ENCODE measurements at places on chromosomes 13 and 19.

DNA sequence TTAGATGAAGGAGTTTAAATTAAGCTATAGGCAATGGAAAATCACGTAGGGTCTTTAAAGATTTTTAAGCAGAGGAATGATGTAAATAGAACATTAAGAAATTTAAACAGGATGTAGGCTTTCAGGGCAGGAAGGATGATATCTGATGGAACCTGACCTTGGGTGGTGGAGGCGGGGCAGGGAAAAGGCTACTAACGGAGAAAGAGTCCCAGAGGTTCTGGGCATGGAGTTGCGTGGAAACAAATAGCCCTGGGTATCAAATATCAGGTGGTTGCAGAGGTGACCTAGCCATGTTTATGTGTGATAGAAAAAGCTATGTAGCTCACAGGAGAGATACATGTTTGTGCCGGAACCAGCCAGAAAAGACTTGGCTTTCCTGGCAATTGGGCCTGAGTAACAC is 7.8 kb upstream of the CDK8 start:
- no peak for DNase-seq

- DNase-seq = peak; percentile 80
Measured at GRCh38 chr19:33819880-33820781, 23.5 kb downstream of the KCTD15 start.

- DNase-seq = no peak
Measured at GRCh38 chr19:51131780-51132680, 7.3 kb downstream of the SIGLEC9 start.

- no peak for DNase-seq
Measured at GRCh38 chr13:73738626-73739025, 395.6 kb downstream of the KLF12 start.

DNA sequence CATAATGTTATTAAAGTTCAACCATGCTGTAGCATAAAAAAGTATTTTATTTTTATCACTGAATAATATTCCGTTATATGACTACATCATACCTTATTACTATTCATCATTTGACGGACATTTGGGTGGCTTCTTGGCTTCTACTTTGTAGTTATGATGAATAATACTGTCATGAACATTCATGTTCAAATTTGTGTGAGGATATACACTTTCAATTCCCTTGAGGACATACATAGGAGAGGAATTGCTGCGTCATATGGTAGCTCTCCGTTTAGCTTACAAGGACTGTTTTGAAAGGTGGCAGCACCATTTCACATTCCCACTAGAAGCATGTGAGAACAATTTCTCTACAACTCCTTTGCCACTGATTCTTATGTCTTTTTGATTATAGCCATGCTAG is 910.8 kb upstream of the MIR17HG start:
- no peak for DNase-seq

GRCh38 chr19:19261350-19262189 is 11.5 kb downstream of the TM6SF2 start:
- DNase-seq = no peak

- DNase-seq = no peak
Measured at GRCh38 chr13:26423629-26424028, 133.9 kb upstream of the WASF3 start.

GRCh38 chr19:49425922-49426592 is 869 bp downstream of the GFY start:
- no peak for DNase-seq

GRCh38 chr13:56314765-56315164 is 826.0 kb upstream of the PRR20A start:
- no peak for DNase-seq

- DNase-seq = no peak
Measured at GRCh38 chr13:36382030-36382429, 35.8 kb upstream of the SPART start.

GRCh38 chr13:41554626-41555386 is 97.5 kb downstream of the RGCC start:
- DNase-seq = no peak

- DNase-seq = peak; percentile 28
Measured at GRCh38 chr13:31629085-31629780, 110.1 kb upstream of the RXFP2 start.

- DNase-seq = peak; percentile 33
Measured at GRCh38 chr13:20525144-20525600, 485 bp downstream of the CRYL1 start.

DNA sequence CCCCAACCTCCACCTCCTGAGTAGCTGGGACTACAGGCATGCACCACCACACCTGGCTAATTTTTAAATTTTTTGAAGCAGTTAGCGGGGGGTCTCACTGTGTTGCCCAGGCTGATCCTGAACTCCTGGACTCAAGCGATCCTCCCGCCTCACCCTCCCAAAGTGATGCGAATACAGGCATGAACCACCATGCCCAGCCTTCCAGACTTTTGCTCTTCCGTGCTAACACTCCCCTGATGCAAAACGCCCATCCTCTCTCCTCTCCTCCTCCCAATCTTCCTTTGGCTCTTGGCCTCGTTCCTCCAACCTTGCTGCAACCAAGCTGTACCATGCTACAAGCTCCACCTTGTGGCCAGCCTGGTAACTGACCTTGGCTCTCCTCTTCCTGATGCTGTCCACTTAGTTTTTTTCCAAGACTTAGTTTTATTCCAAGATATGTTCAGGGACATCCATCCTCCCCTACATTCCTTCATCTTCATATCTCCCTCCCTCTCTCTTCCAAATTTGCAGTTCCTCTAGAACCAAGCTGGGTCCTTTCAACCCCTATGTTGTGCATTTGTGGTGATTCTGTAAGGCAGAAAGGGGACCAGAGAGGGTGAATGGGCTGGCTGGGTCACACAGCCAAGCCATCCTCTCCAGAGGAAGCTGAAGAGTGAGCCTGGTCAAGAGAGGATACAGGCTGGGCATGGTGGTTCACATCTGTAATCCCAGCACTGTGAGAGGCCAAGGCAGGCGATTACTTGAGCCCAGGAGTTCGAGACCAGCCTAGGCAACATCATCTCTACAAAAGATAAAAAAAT is 32.8 kb downstream of the TINCR start:
- no peak for DNase-seq

GRCh38 chr13:38947054-38947453 is 43.6 kb downstream of the STOML3 start:
- DNase-seq = no peak

GRCh38 chr13:40589285-40590109 is 76.9 kb downstream of the FOXO1 start:
- DNase-seq = peak; percentile 98

DNA sequence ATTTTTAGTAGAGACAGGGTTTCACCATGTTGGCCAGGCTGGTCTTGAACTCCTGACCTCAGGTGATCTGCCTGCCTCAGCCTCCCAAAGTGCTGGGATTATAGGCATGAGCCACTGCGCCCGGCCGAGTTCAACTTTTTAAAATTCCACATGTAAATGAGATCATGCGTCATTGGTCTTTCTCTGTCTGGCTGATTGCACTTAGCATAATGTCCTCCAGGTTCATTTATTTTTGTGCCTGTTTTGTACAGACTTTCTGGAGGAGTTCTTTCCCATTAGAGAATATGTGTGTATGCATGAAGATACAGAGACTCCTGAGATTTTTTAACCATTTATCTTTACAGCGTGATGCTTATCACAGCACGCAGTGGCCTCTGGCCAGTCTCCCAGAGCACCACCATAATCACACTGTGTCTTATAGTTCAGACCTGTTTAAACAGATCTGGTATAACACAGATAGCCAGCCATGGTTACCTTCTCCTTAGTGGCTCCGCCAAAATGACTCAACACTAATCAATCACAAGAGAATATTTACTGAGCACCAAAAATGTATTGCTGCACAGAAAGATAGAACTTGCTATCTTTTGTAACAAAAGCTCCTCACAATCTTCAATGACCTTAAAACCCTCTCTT is 11.4 kb upstream of the STARD13 start:
- DNase-seq = no peak

GRCh38 chr13:77545626-77546412 is 10.3 kb downstream of the SCEL start:
- no peak for DNase-seq

GRCh38 chr19:2808129-2808941 is 11.3 kb upstream of the ZNF554 start:
- DNase-seq = no peak

Measured in AML-193 (cell line).